ENCODE measurements at places on chromosomes 3 and 15.

DNA sequence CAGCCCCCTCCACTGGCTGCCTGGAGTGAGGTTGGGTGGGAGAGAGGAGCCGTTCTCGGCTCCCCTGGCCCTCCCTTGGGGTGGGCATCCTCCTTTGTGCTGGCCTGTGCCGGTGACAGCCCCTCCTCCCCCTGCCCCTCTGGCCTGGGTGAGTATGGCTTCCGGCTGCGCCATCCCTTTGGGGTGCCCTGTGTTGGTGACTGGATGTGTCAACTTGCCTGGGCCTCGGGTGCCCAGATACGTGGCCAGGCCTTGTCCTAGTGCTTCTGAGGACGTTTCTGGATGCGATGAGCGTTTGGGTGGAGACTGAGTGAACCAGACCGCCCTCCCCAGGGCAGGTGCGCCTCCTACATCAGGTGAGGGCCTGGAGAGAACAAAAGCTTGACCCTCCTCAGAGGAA is 59.7 kb downstream of the PLXNA1 start:
- H3K4me1 ChIP-seq = no peaks in the 10 kb centered on the region
- H3K36me3 ChIP-seq = no peaks in the 10 kb centered on the region
- H3K27ac ChIP-seq = no peak overlapping the region
- H3K4me3 ChIP-seq = no peak overlapping the region

GRCh38 chr3:114727373-114727772 is 419.7 kb downstream of the ZBTB20 start:
- H3K4me3 ChIP-seq = no peak overlapping the region
- no peaks in the 10 kb centered on the region for H3K4me1 ChIP-seq
- H3K36me3 ChIP-seq = no peaks in the 10 kb centered on the region
- DNase-seq = no peak

DNA sequence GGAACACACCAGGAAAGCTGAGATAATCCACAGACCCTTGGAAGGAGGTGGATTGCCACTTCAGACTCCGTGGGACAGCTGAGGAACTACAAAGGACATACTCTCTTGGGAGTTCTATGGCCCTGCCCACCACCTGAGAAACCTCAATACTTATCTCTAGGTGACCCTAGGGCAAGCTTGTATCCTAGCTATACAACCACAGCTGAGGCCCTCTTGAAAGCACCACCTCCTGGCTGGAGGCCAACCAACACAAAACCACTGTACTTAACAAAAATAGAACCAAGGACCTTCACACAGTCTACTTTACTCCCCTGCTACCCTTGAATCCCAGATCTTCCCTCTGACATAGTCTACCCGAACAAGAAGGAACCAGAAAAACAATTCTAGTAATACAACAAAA is 60.7 kb upstream of the TRIM42 start:
- DNase-seq = no peak
- no peaks in the 10 kb centered on the region for H3K27me3 ChIP-seq
- no peak overlapping the region for H3K27ac ChIP-seq
- H3K36me3 ChIP-seq = peaks cover 8% of the 10 kb centered on the region
- no peak overlapping the region for H3K4me3 ChIP-seq

- peaks cover 2% of the 10 kb centered on the region for H3K27me3 ChIP-seq
- peaks cover 5% of the 10 kb centered on the region for H3K4me1 ChIP-seq
- DNase-seq = no peak
These were observed 305.1 kb downstream of the LSAMP start for GRCh38 chr3:116140100-116140689.

DNA sequence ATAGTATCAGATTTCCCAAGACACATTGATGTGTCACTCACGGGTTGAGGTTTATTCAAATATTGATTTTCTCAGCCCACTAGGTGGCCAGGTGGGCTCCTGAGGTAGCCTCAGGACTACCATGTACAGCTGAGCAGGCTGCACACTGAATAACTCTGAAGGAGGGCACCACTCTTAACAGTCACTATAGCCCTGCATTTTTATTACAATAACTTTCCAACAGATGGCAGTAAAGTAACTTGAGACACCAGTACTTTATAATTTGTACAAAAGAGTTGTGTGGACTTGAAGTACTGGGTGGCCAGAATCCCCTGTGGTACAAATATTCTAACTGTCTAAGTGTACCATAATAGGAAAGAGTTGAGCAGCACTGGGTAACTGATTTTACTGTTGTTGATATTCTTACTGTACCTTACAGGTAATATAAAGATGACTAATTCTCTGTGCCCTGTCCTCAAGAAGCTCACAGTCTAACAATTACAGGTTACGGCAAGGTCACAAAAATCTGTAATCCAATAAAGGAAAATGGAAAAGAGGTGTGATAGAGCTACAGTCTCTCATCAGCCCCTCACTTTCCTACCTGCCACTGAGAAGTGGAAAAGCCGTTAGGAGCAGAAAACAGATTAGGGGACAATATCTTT is 76.0 kb downstream of the ETFA start:
- H3K36me3 ChIP-seq = no peaks in the 10 kb centered on the region
- peaks cover 10% of the 10 kb centered on the region for H3K4me1 ChIP-seq
- no peak overlapping the region for H3K27ac ChIP-seq
- H3K27me3 ChIP-seq = no peaks in the 10 kb centered on the region
- no peak for DNase-seq

DNA sequence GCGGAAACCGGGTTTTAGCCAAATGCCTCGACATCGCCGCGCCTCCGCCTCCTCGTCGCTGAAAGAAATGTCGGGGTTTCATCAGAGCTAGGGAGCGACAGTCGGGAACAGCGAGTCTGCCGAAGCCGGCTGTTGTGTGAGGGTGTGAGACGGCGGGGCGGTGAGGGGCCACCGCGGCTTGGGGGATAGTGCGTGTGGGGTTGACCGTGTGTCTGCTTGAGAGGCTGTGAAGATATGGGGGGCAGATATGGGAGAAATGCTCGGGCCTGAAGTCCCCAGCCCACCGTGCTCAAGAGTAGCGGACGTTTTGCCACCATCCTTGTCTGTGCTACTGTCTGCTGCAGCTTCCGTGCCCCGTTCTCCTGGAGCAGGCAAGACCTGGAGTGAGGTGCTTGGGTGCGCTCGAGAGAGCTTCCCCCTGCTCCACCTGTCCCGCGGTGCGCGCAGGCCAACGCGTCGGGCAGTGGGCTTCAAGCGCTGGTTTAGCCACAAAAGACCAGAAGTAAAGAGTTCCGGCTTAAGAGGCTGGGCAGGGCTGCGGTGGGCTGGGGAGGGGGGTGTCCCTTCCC is 716 bp upstream of the ISLR2 start:
- DNase-seq = peak; percentile 38
- peaks cover 4% of the 10 kb centered on the region for H3K36me3 ChIP-seq
- peak overlapping the region; percentile 79 for H3K4me3 ChIP-seq
- H3K4me1 ChIP-seq = peaks cover 9% of the 10 kb centered on the region

- H3K27me3 ChIP-seq = no peaks in the 10 kb centered on the region
- H3K36me3 ChIP-seq = no peaks in the 10 kb centered on the region
- peaks cover 5% of the 10 kb centered on the region for H3K4me1 ChIP-seq
- DNase-seq = no peak
These were observed 79.3 kb upstream of the SKOR1 start for GRCh38 chr15:67746022-67746421.

DNA sequence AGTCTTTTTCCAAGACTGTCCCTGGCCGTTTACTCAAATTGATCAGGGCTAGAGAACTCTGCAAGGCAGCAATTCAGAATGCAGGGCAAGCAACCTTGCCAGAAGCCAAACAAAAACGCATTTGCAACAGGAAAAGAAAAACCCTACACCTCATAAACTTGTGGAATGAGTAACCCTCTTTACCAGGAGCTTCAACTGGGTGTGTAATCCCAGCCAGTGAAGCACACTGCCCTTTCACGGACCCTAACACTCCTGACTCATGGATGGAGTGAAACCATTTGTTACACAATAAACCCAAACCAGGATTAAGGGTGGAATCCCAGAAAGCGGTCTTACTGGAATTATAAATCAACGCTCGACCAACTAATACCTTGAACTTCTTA is 14.8 kb upstream of the LDHAL6B start:
- no peak overlapping the region for H3K4me3 ChIP-seq
- no peak overlapping the region for H3K27ac ChIP-seq
- H3K27me3 ChIP-seq = peaks cover 1% of the 10 kb centered on the region
- DNase-seq = no peak
- H3K4me1 ChIP-seq = no peaks in the 10 kb centered on the region
- H3K36me3 ChIP-seq = no peaks in the 10 kb centered on the region

DNA sequence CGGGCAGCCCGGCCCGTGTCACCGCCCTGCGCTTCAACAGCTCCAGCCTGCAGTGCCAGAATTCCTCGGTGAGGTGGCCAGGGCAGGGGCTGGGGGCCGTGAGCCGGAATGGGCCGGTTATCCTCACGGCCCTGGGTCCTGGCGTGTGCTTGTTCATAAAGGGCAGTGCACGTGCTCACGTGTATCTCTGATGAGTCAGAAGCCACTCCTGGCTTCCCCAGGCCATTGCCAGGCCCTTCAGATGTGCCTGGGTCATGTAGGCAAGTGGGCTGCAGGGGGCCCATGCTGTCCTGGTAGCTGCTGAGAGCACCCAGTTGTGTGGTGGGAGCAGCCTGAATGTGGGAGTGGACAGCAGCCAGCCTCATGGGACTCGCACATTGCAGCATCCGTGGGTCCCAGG is 29.2 kb downstream of the PLXNA1 start:
- no peak for DNase-seq
- H3K4me1 ChIP-seq = peaks cover 17% of the 10 kb centered on the region
- H3K27ac ChIP-seq = peak overlapping the region; percentile 68
- no peak overlapping the region for H3K4me3 ChIP-seq

GRCh38 chr3:13123765-13124164 is 50.5 kb upstream of the IQSEC1 start:
- no peak overlapping the region for H3K4me3 ChIP-seq
- H3K27ac ChIP-seq = no peak overlapping the region
- H3K36me3 ChIP-seq = no peaks in the 10 kb centered on the region
- H3K27me3 ChIP-seq = no peaks in the 10 kb centered on the region

DNA sequence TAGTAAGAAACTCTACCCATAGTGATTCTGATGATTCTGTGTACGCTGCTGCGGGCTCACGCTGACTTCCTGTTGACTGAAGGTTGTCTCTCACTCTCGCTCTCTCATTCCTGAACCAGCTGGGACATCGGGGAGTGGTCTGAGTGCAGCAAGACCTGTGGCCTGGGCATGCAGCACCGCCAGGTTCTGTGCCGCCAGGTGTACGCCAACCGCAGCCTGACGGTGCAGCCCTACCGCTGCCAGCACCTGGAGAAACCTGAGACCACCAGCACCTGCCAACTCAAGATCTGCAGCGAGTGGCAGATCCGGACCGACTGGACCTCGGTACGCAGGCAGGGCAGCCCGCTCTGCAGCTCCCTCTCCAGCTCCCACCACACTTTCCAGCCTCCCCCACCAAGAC is 63.6 kb upstream of the NR2E3 start:
- no peak for DNase-seq
- peaks cover 8% of the 10 kb centered on the region for H3K27me3 ChIP-seq
- peaks cover 10% of the 10 kb centered on the region for H3K36me3 ChIP-seq
- H3K4me1 ChIP-seq = peaks cover 37% of the 10 kb centered on the region

DNA sequence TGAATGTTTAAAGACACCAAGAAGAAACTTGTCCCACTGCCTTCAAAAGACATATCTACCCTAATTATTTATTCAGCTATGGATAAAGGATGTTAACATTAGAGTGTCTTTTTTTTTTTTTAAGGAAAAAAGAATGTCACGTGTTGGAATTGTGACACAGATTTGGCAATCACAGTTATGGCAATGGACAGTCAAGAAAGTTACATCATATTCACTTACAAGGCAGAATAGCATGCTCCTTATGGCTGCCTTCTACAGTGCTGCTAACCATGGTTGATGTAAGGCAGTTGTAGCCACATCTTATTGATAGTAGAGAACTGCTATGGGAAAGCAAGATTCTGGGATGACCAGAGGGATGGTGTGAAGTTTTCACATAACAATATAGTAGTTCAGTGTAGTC is 128.8 kb upstream of the ZBTB20 start:
- no peaks in the 10 kb centered on the region for H3K36me3 ChIP-seq
- no peak overlapping the region for H3K27ac ChIP-seq
- no peaks in the 10 kb centered on the region for H3K27me3 ChIP-seq
- H3K4me3 ChIP-seq = no peak overlapping the region

DNA sequence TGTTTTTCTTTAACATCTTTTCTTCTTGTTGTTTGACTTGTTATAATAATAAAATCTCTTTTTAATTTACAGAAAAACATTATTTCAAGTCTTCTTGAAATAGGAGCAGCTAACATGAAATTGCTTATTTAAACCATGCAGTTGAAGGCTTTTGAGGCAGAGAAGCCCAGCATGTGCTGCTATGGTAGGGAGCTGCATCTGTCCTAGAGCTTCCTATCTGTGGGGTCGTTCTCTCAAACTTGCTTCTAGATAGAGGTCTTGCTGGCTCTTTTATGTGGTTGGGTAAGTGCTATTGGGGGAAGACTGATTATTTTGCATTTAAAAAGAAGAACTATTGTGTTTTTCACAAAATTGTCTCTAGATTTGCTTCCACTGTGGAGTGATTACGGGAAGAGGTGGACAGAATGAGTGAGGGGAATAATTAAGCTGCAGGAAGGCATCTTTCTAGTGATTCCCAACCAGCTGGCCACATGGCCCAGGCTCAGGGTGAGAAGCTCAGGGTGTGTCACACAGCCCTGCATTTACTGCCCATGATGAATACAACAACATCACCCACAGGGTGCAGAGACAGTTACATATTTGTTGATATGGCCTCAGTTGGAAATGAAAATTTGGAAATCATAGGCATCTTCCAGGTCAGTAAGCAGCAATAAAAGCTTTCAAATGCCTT is 98.7 kb downstream of the CHST2 start:
- H3K4me1 ChIP-seq = no peaks in the 10 kb centered on the region
- H3K36me3 ChIP-seq = no peaks in the 10 kb centered on the region
- no peak for DNase-seq
- no peaks in the 10 kb centered on the region for H3K27me3 ChIP-seq

DNA sequence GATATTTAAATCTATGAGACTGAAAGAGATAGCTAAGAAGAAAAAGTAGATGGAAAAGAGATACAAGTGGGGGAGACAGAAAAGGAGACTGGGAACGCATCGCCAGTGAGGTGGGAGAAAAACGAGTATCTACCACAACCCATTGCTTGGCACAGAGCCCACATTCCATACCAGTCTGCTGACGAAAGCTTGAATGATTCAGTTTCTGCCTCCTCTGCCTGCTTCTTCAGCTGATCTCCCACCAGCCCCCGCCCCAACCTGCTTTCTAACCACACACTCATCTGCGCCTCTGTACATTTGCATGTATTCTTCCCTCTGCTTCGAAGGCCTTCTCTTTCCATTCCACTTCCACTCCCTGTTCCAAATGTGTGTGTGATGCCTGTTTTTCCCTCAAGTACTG is 188.1 kb downstream of the USP13 start:
- no peaks in the 10 kb centered on the region for H3K27me3 ChIP-seq
- H3K27ac ChIP-seq = no peak overlapping the region
- H3K4me1 ChIP-seq = peaks cover under 1% of the 10 kb centered on the region
